ENCODE measurements at places on chromosomes 2 and 18.

DNA sequence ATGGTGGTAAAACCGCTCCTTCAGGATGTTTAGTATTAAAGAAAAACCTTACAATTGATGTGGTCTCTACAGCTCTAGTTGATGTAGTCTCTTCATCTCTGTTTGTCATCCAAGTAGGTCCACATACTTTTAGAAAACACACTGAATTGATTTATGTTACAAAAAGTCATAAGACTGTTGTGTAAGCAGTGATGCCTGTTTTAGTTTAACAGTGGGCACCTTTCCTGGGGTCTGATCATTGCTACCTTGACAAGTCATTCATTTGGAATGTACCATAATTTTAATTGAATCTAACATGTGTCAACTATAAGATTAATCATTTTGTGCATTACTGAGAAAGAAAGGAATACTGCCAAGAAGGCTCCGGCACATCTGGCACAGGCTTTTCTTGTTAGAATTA is 34.3 kb downstream of the GIGYF2 start:
- peak; percentile 6 for DNase-seq

- DNase-seq = peak; percentile 91
Measured at GRCh38 chr2:42086500-42086953, 38.7 kb downstream of the PKDCC start.

- DNase-seq = no peak
Measured at GRCh38 chr18:6374340-6374739, 40.4 kb downstream of the L3MBTL4 start.

DNA sequence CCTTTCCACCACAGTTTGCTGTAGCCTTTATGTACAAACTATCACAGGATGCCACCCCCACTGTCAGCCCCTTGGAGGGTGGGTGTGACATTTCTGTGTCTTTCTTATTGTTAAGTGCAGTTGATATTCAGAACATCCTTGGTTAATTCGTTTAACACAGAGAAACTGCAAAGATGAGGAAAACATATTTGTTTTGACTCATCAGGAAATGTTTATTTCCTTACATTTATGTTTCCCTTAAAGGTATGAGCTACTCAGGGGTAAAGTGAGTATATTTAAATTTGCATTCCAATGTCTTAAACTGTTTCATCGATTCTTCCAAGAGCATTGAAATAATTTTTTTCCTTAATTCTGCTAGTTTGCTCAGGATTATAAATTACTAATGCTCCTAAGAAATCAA is 243.4 kb downstream of the RDH14 start:
- no peak for DNase-seq

DNA sequence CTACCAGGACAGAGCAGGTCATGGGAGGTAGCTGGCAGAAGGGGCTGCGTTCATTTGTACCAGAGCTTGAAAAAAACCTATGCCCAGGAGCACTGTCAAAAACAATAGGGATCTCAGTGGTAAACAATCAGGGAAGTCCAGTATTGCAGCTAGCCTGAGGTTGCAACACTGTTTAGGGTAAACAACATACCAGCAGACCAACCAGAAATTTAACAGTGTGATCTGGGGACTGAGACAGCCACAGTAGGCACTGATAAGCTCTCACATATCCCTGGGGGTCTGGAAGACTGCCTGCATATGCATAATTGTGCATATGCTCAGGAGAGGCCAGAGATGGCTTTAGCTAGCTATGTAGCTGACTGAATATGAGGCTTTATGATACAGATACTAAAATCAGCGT is 12.0 kb upstream of the ZCCHC2 start:
- no peak for DNase-seq

DNA sequence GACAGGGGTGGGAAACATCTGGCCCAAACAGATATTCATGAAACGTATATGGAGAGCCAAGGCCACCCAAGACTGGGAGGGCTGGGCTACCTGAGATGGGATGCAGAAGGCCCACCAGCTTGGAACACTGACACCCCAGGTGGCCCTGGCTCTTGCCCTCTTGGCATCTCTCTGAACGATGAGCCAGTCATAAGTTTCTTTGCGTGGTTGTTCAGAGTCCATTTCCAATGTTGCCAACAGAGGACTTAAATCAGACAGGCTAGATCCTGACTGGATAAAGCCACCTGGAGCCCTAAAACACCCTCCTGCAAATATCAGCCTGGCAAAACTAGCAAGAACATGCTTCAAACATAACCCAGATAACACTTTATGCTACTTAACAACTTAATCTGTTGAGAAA is 42.6 kb downstream of the LPIN2 start:
- no peak for DNase-seq

- DNase-seq = no peak
Measured at GRCh38 chr2:25293958-25294562, 47.7 kb downstream of the DNMT3A start.

GRCh38 chr2:216591480-216591879 is 41.7 kb upstream of the IGFBP2 start:
- DNase-seq = no peak

DNA sequence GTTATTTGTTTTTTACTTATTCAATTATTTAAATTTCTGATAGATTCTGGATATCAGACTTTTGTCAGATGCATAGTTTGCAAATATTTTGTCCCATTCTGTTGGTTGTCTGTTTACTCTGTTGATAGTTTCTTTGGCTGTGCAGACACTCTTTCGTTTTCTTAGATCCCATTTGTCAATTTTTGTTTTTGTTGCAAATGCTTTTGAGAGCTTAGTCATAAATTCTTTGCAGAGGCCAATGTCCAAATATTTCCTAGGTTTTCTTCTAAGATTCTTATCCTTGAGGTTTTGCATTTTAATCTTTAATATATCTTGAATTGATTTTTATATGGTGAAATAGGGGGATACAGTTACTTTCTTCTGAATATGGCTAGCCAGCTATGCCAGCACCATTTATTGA is 112.7 kb upstream of the SESTD1 start:
- no peak for DNase-seq

- DNase-seq = no peak
Measured at GRCh38 chr18:79204889-79205807, 136.0 kb downstream of the ATP9B start.

- DNase-seq = no peak
Measured at GRCh38 chr2:157625296-157625695, 3.4 kb downstream of the ACVR1C start.

DNA sequence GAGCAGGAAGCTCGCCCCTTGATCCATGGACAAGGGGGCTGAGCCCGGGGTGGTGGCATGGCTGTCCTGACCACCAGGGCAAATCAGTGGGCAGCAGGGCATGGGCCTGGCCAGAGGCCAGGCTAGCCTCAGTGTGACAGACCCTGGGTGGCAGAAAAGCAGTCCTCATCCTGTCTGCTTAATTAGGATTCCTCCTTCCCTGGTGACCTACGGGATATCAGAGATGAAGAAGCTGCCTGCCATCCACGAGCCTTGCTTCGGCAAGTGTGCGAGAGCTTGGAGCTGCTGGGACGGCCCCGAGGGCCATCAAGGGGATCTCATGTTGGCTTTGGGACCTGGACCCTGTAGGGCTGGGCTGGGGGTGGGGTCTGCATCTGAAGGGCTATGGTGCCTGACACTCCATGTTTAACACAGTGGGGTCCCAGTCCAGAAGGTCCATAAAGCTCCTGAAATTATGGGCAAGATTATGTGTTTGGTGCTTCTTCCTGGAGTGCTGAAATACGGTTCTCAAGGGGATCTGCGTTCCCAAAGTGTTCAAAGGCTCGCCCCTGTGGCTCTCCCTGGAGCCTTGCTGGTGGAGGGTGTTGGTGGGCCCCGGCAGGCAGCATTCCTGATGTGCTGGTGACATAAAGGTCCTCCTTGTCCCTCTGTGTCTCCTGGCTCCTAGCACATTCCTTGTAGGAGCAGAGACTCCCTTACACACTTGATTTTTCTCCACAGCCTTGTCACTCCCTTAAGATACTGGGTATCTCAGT is 52.6 kb downstream of the KCNIP3 start:
- DNase-seq = no peak

GRCh38 chr2:192126912-192127311 is 67.8 kb downstream of the TMEFF2 start:
- DNase-seq = no peak

GRCh38 chr18:76483780-76484179 is 11.3 kb downstream of the ZNF516 start:
- DNase-seq = peak; percentile 22

- DNase-seq = no peak
Measured at GRCh38 chr18:72849671-72850070, 18.1 kb downstream of the NETO1 start.

- no peak for DNase-seq
Measured at GRCh38 chr18:2985628-2986027, 27.3 kb downstream of the LPIN2 start.

DNA sequence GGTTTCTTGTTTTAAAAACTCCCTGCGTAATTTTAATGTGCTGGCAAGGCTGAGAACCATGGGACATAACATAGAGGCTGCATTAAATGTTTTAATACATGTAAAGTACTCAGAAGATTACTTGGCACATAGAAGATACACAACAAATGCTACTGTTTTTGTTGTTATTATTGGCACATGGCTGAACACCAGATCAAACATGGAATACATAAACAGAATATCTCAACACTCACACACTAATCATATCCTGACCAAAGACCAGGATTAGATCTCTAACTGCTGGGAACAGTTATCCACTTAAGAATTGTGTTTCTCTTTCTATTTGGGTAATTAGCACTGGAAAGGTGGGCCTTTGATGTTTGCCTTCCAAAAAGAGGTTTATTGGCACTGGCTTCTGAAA is 69.3 kb downstream of the KCNE4 start:
- no peak for DNase-seq

DNA sequence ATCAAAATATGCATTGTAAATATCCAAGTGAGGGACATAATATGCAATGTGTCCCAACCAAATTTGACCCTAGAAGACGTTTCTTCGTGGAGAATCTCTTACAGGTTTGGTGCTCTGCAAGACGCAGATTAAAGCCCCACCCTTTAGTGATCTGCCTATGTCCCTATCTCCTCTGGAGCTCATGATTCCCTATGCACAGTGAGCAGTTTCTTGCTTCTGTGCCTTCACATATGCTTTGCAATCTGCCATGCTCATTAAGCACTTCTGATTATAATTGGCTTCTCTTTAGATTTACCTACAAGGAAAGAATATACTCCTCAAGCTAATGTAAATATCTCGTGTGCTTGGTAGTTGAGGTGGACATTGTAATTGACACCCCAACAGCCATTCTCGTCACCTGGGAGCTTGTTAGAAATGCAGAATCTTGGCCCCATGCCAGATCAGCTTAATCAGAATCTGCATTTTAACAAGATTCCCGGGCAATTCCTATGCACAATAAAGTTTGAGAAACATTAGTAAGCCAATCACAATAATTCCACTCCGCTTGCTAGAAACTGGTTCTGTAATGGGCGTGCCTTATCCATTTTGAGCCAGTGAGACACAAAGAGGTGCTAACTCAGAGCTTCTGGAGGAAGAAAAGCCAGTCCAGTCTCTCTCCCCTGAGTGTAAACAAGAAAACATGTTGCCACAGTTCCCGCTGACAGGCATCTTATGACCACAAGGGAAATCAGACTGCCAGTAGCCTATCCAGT is 2.8 kb upstream of the PUM2 start:
- DNase-seq = no peak

DNA sequence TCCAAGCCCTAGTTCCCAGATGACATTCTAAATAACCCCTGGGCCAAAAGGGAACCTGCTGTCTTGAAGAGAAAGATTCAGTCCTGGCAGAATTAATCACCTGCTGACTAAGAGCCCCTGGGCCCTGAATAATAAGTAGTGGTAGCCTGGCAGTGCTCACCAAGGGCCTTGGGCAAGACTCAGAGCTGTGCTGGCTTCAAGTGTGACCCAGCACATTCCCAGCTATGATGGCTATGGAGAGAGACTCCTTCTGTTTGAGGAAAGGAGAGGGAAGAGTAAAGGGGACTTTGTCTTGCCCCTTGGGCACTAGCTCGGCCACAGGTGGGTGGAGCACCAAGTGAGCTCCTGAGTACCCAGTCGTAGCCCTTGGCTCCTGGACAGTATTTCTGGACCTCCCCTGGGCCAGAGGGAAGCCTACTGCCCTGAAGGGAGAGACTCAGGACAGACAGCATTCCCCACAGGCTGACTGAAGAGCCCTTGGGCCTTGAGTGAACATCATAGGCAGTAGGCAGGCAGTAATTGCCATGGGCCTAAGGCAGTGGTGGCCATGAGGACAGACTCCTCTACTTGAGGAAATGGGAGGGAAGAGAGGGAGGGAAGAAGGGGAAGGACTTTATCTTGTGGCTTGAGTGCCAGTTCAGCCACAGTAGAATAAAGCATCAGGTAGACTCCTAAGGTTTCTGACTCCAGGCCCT is 40.0 kb upstream of the INPP4A start:
- no peak for DNase-seq

GRCh38 chr2:101410746-101411145 is 23.4 kb upstream of the CREG2 start:
- peak; percentile 61 for DNase-seq

GRCh38 chr2:19473350-19473749 is 114.9 kb upstream of the OSR1 start:
- peak; percentile 36 for DNase-seq

GRCh38 chr2:30455114-30455738 is 8.2 kb downstream of the LCLAT1 start:
- no peak for DNase-seq

- DNase-seq = no peak
Measured at GRCh38 chr18:29147944-29148343, 971.0 kb upstream of the CDH2 start.

GRCh38 chr18:76538846-76539245 is 43.8 kb upstream of the ZNF516 start:
- peak; percentile 86 for DNase-seq

DNA sequence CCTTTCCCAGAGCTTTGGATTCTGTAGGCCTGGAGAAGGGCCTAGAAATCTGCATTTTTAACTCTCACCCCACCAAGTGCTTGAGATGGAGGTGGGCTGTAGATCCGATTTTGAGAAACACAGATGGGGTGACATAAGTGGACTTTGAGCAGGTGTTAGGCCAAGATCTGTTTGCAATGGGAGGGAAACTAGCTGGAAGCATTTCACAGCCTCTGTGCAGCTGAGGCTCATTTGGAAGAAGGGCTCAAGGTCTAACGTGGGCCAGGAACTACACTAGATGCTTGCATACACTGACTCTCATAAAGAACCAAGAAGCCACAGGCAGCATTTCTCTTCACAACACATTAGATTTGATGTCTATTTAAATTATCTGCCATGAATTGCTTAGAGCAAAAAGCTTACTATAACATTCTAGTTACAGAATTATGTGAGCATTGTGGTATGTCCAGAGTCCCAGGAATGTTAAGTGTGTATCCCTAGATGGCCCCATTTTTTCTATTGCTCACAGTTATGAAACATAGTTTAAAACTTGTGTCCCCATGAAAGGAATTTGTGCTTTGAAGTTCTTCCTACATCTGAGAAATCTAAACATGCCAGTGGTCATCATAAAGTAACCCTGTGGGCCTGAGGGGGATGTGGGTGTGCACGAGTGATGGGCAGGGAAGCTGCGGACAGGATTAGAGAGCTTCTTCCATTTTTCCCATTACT is 77.2 kb downstream of the CD28 start:
- peak; percentile 38 for DNase-seq

- DNase-seq = peak; percentile 98
Measured at GRCh38 chr2:74653985-74654882, at the start of gene SEMA4F. Gene SEMA4F, plus strand, starts transcription at chr2:74654247. Its CDS starts 130 bp downstream, at chr2:74654377.

- no peak for DNase-seq
Measured at GRCh38 chr2:600542-601386, 76.4 kb downstream of the TMEM18 start.

All from tongue (tissue), 3 donors.